ENCODE measurements at places on chromosomes 7 and 10.

- DNase-seq = no peak
Measured at GRCh38 chr7:116232920-116233319, 22.6 kb downstream of the TES start.

DNA sequence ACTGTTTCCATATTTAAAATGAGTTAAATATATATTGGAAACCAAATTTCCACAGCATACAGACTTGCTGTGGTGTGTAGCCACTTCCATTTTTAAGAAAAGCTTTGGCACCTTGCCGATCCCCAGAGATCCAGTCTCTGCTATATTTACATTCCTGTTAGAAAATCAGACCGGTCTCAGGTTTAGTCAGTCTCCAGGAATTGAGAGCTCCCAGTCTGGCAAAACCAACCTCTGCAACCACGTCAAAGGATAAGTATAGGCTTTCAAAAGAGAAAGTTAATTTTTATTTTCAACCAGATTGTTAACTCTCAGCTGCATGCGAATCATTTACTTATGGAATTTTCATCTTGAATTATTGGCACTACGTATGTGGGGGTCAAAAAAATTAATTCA, 28.2 kb downstream of the PUS7 start:
- DNase-seq = no peak

DNA sequence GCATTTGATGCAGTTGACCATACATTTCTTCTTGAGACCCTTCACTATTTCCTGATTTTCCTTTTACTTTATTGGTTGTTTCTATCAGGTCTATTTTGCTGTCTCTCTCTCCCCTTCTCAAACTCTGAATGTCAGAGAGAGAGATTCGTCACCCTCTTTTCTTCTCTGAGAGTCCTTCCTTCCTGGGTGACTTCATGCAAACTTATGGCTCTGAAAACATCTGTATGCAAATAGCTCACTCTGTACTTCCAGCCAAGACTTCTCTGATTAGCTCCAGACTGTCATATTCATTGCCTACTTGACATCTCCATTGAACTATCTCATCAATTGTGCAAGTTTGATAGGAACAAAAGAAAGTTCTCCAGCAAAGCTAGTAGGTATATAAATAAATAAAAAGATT, 191.7 kb upstream of the KLF6 start:
- no peak for DNase-seq

DNA sequence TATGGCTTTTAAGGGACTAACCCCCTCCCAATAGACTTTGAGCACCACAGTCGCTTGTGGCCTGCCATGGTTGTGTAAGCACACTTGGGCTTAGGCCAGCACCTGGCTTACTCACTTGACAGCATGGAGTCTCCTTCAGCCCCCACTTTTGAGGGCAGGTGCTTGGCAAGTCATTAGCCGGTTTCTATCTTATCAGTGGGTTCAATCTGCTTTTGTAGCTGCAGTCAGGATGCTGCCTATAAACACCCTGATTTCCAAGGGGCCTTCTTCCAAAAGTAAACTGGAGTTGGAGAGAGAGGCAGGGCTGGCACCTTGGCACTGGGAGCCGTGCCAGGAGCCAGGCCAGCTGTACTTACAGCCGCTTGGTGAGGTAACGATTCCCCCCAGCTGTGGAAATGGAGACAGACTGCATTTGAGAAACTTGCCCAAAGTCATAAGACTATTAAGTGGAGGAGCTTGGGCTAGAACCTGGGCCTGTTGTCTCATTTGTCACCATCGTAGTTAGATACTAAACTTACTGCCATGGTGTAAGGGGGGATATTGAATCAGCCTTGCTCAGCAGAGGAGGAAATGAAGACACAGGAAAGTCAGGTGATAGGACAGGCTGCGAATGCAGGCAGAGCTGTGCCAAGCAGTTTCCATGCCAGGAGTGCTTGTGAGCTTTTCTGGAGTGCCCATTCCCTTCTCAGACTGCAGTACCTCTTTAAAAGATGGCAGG, 92.2 kb upstream of the EFCAB10 start:
- no peak for DNase-seq

DNA sequence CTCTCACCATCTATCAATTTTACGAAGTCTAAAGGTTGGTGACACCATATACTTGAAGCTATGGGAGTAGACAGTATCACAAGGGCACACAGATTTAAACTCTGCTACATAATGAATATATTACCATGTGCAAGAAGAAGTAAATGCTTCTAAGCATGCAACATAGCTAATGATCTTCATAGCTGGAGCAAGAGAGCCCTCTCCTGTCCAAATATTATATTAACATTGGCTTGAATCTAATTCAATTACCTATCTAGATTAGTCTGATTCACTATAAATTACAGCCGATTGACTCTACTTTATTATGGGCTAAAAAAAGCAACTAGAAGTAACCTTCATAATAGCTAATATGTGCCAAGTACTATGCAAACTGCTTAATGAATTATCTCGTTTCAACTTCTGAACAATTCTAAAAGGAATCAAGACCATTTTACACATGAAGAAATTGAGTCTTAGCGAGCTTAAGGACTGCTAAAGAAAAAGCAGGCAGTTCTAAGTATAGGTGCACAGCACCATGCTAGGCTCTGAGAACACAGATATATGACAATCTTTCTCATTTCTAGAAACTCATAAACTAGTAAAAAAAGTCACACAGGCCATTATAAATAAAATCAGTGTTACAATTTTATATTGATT, 21.9 kb downstream of the FRA10AC1 start:
- no peak for DNase-seq

DNA sequence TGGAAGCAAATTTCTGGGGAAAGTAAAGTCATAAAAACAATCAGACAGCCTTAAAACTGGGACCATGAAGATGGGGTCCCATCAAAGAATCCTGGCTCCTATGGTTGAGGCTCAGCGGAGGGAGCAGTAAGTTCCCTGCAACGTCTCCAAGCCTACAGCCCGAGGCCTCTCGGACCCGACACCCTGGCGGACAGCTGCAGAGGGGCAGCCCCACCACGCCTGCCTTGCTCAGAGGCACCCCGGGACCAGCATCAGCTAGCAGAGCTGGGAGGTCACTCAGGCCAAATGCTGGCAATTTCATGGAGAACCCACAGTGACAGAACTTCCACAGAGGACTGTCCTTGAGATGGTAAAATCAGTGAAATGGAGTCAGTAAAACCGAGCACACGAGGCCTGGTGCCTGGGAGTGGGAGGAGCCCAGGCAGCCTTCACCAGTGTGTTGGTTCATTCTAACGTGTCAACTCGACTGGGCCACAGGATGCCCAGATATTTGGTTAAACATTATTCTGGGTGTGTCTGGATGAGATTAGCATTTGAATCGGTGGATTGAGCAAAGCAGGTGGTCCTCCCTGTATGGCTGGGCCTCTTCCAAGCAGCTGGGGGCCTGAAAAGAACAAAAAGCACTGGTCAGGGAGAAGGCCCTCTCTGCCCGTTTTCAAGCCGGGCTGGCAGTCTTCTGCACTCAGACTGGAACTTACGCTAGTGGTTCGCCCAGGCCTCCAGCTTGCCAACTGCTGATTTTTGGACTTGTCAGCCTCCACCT, 96.2 kb upstream of the INSIG1 start:
- DNase-seq = no peak

DNA sequence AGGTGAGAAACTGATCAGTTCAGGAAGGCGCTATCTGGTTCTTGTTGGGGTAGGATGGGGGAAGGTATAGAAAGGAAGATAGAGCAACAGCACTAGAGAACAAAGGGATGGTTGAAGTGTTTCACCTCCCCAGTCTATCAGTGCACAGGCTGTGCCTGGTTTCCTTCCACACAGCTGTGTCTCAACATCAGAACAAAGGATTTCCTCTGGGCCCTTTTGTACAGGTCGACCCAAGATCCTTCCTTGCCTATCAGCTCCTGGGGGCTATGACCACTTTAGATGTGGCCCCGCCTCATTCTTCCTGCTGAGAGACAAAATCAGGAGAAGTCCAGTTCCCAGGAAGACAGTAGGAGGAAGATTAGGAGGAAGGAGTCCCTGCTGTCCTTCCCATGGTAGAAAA, 65.6 kb downstream of the NAMPT start:
- no peak for DNase-seq

DNA sequence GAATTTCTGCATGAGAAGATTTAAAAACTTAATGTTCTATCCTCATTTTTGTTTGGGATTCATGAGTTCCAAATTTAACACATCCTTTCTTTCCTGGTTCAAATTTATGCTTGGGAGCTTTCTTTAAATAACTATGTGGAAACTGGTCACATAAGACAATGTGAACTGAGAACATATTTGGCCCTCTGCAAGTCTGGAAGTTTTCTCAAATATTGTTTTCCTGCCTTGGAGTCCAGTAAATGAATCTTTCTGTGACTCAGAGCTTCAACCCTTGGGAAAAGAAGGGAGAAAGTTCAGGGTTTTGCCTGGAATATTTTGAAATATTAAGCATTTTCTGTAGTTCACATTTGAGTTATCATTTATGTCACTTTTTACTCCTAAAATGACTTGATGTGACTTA, 559.0 kb upstream of the NRP1 start:
- no peak for DNase-seq

DNA sequence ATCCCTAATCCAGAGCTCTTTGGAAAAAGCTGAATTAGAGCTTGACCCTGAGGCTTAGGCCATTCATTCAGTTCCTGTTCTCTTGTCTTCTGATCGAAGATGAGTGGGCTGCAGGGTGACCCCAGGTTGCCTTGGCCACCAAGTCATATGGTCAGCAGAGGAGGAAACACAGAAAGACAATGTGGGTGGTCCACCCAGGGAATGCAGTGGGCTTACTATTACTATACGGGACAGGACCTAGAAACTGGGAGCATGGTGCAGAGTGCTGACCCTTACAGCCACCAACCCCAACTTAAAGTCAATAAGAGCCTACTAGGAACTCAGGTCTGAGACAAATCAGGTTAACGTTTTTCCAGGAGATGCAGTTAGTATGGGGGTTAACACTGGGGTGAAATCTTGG, 200.5 kb downstream of the HERPUD2 start:
- no peak for DNase-seq

DNA sequence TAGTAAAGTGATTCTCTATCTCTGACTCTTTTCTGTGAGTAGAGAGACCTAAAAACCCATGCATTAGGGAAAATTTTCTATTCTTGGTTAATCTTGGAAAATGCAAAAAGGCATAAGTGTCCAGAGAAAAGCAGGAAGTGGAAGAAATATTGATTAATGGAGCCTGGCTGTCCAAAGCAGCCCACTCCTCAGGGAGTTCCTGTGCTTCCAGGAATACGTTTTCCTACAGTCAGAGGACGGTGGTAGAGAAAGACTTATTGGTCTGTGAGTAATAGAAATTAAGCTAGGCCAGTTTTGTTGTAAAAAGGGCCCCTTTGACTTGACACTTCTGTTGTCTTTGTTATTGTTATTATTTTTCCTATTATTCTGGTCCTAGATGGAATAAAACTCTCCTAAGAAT, 157.8 kb downstream of the NRP1 start:
- DNase-seq = no peak

Data from GM06990 (cell line).